ENCODE measurements at places on chromosomes 5 and 9. TPM values are rescaled to one million over a fixed set of nuclear protein-coding genes. Genes with fewer than 3 reads are reported as not detected.

The C1QTNF2 gene
- 0.20 TPM for total RNA-seq

The DNAI1 gene
- not detected for total RNA-seq

The SLC36A3 gene
- not detected for total RNA-seq

The MYOZ3 gene
- 0.05 TPM for total RNA-seq

The IL4 gene
- total RNA-seq = not detected

The PCDHGB2 gene
- 3.3 TPM for total RNA-seq

The SLC34A1 gene
- not detected for total RNA-seq

The PHF24 gene
- not detected for total RNA-seq

The SHISAL2B gene
- not detected for total RNA-seq

The CCDC192 gene
- total RNA-seq = not detected

The RNF183 gene
- total RNA-seq = not detected

The PCDHB16 gene
- total RNA-seq = 0.25 TPM

The CDKN2B-AS1 gene
- total RNA-seq = 1.1 TPM

Data from mammary microvascular endothelial cell (primary cell).